ENCODE measurements at places on chromosomes 3 and 15.

DNA sequence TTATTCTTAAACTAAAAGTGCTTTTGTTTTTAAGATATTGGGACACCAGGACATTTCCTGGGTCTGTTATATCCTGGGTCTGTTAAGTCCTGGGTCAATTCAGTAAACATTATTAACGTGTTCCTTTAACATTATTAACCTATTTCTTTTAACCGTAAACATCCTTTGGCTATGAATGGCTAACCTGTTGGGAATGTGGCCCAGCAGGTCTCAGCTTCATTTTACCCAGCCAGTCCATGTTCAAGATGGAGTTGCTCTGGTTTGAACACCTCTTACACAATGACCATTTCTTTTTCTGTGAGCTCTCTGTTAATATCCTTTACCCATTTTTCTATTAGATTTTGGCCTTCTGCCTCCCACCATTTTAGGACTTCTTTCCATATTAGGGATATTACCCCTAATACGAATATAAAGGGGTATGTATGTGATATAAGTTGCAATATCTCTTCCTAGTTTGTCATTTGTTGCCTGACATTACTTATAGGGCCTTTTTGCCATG is 88.9 kb upstream of the NEDD4 start:
- DNase-seq = no peak

GRCh38 chr3:170695486-170696064 is 109.7 kb upstream of the SLC7A14 start:
- no peak for DNase-seq

- DNase-seq = no peak
Measured at GRCh38 chr15:74050556-74051234, 31.7 kb downstream of the GOLGA6A start.

- DNase-seq = no peak
Measured at GRCh38 chr3:104396974-104397669, 969.6 kb upstream of the ALCAM start.

GRCh38 chr3:58566398-58567250 is 10.6 kb downstream of the FAM107A start:
- DNase-seq = no peak

DNA sequence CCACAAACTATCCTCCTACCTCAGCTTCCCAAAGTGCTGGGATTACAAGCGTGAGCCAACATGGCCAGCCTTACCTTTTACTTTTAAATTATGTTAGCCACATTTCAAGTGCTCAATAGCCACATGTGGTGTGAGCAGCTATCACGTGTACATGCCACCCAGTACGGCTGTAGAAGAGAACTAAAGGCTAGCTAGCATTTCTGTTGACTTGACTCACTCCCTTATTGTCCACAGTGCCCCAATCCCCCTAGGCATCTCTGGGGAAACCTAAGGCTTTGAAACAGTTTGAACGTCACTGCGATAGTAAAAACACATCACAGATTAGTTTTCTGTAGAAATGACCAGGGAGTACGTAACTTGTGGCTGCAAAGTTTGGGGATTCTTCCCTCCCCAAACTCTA is 12.0 kb downstream of the C15orf40 start:
- DNase-seq = no peak

- no peak for DNase-seq
Measured at GRCh38 chr3:40925231-40925630, 274.1 kb upstream of the CTNNB1 start.

GRCh38 chr3:14194865-14195264 is 16.2 kb downstream of the LSM3 start:
- DNase-seq = no peak

- no peak for DNase-seq
Measured at GRCh38 chr3:176514297-176514696, 683.0 kb downstream of the TBL1XR1 start.

DNA sequence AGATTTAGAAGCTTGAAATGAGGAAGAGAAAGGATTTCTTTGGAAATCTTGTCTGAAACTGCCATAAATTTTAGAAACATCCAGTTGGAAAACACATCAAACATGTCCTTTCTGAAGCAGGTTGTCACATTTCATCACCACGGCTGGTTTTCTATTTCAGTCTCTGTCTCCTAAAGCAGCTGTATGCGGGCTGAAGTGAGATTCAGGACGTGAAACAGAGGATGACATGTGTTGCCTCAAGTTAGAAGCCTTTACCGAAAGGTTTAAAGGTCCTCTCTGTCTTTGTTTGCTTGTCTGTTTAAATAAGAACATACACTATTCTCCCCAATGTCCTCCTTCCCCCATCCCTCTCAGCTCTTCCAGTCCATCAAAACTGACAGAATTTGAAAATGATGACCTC is 141.9 kb downstream of the SQOR start:
- DNase-seq = no peak

- no peak for DNase-seq
Measured at GRCh38 chr3:76698136-76698706, 341.7 kb upstream of the ROBO2 start.
